ENCODE measurements at places on chromosomes 13 and 19.

DNA sequence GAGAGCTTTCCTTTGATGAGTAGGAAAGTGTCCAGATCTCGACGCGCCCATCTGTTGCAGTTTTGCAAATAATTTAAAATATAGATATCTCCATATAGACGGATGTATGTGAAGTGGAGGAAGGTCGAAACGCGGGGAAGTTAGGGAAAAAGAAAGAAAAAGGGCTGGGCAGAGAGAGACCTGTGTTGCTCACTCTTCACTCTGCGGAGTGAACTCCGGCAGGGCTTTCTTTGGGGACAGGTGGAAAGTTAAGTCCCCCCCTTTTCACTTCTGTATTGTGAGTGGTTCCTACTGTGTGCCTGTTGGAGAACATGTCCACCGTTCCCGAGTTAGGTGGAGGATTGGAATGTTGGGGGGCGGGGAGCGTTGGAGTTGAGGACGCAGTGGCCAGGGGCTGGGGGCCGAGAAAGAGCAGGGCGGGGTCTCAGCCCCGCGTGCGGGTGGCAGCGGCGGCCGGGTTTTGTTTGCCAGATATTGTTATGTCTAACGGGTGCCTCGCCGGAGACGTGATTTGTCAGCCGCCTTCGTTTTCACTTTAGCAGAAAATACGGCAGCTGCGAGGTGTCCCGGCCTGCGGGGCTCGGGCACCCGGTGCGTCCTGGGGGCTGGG lies 145.1 kb upstream of the ZNF536 start:
- DNase-seq: peak; percentile 26

- DNase-seq: no peak
Observed at GRCh38 chr13:94612050-94612449, 10.4 kb downstream of the GPR180 start.

DNA sequence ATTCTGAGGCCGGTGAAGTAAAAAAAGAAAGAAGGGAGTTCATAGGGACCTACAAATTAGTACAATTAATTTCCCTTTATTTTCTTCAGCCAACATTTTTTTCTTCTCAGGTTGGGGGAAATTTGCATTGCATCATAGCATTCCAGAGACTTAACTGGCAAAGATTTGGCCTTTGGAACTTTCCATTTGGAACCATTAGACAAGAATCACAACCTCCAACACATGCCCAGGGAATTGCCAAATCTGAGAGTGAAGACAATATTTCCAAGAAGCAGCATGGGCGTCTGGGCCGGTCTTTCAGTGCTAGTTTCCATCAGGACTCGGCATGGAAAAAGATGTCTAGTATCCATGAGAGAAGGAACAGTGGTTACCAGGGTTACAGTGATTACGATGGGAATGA lies 6.4 kb upstream of the ERCC5 start:
- no peak for DNase-seq

DNA sequence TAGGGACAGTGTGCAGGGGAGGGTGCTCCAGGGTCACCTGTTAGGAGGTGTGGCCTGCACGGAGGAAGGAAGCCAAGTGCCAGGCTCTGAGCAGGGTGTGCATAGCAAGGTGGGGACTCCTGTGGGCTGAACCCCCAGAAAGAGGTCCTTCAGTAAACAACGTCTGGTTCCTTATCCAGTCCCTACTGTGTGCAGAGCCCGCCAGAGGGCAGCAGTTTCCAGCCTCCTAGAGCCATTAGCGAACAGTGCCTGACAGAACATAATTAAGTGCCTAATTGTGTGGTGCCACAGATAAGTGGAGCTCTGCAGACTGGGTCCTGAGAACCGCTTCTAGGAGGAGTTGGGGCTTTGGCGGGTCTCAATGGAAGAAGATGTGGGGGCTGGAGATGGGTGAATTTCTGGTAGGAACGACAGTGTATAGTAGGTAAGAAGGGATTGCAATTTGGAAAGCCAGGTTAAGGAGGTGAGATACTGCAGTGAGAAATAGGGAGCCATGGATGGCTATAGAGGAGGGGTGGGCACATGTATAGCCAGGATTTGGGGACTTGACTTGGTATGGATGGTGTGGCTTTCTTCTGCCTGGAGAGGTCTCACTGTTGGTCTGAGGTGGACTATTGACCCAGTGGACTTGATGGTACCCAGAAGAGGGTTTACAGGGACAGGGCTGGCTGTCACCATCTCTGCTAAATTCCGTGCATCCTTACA lies 323.1 kb downstream of the ZNF536 start:
- no peak for DNase-seq

DNA sequence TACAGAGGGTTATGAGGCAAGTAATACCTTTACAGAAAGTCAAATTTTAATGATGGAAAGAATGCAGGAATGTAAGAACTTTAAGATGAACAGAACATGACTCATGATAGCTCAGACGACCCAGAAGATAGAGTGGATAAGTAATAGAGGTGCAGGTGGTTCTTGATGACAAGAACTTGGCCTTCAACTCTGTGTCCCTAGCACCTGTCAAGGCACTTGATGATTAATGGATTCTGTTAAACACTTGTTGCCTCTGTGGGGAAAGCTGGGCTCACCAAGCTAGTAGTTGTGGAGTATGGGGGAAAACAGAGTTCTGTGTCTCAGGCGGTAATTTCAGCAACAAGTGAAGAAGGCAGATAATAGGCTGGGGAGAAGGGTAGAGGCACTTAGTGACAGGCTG lies 306.2 kb downstream of the ATP8A2 start:
- DNase-seq: no peak
